ENCODE measurements at places on chromosomes 2 and 18. TPM values are rescaled to one million over a fixed set of nuclear protein-coding genes. Genes with fewer than 3 reads are reported as not detected.

Gene CD207
- total RNA-seq, result not detected

Gene CXCR1
- not detected for total RNA-seq

Gene MAP3K19
- not detected for total RNA-seq

Gene IL36G
- total RNA-seq, result 2.6 TPM

Gene NOL4
- not detected for total RNA-seq

Gene EIF5B
- total RNA-seq, result 58.0 TPM

Gene C18orf32
- 29.0 TPM for total RNA-seq

Gene GREB1L
- 1.6 TPM for total RNA-seq

Gene LRRTM4
- total RNA-seq, result not detected

Gene EML6
- 1.9 TPM for total RNA-seq

Gene MARCHF4
- under 0.01 TPM for total RNA-seq

Gene DSC2
- 226 TPM for total RNA-seq
